ENCODE measurements at places on chromosomes 12 and 14.
A peak's percentile ranks its signal among the peaks of the same experiment; 100 is the strongest.

GRCh38 chr14:90275820-90276219 is 19.5 kb downstream of the PSMC1 start:
- DNase-seq: no peak

DNA sequence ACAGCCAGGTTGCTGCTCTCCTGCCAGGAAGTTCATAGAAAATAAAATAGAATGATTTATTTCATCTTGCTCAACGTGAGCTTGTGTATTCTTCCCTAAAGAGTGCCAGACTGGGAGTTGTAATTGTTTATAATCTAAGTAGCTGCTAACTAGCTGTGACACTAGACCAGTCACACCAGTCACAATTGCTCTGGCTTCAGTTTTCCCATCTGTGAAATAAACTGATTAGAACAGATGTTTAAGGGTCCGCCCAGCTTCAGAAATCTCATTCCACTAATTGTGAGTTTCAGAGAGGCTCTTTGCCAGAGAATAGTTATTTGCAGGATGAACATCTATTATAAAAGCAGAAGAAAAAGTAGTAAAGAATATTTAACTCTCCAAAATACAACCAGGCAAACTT is 55.6 kb upstream of the ZDHHC17 start:
- no peak for DNase-seq

GRCh38 chr12:91951571-91951970 is 194.1 kb downstream of the BTG1 start:
- no peak for DNase-seq

GRCh38 chr12:39931231-39931630 is 174.7 kb downstream of the SLC2A13 start:
- no peak for DNase-seq

DNA sequence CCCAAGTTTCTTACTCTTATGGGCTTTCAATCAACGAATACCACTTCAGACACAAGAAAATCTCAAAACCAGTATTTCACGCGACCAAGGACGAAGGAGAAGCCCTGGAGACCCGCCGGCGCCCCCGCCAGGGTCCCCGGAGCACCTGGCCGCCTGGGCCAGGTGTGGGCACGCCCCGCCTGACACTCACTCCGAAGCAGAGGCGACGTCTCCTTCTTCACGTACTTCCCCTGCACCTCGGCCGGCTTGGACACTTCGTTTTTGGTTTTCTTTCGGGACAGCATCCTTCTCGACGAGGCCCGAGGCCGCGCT is 466 bp downstream of the SAV1 start:
- DNase-seq: peak; percentile 51

DNA sequence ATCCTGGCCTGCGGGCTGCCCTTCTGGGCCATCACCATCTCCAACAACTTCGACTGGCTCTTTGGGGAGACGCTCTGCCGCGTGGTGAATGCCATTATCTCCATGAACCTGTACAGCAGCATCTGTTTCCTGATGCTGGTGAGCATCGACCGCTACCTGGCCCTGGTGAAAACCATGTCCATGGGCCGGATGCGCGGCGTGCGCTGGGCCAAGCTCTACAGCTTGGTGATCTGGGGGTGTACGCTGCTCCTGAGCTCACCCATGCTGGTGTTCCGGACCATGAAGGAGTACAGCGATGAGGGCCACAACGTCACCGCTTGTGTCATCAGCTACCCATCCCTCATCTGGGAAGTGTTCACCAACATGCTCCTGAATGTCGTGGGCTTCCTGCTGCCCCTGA is 15.4 kb upstream of the BDKRB1 start:
- no peak for DNase-seq

GRCh38 chr12:614411-614970 is 48.8 kb downstream of the NINJ2 start:
- peak; percentile 63 for DNase-seq

DNA sequence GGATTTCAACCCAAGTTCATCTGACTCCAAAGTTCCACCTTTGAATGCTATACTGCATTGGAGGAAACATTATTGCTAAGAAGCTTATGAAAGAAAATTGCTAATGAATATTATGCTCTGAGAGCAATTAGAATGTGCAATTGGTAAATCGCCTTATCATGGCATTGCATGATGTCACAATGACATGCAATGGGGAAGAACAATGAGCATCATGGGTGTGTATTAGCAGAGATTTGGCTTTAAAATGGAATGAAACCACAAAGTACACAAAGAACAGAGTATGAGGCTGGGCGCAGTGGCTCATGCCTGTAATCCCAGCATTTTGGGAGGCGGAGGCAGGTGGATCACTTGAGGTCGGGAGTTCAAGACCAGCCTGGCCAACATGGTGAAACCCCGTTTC is 34.7 kb downstream of the FOS start:
- peak; percentile 19 for DNase-seq

GRCh38 chr12:16168078-16168477 is 109.4 kb downstream of the SLC15A5 start:
- DNase-seq: no peak

- no peak for DNase-seq
Measured at GRCh38 chr12:57497223-57498131, 9.6 kb downstream of the MARS1 start.

DNA sequence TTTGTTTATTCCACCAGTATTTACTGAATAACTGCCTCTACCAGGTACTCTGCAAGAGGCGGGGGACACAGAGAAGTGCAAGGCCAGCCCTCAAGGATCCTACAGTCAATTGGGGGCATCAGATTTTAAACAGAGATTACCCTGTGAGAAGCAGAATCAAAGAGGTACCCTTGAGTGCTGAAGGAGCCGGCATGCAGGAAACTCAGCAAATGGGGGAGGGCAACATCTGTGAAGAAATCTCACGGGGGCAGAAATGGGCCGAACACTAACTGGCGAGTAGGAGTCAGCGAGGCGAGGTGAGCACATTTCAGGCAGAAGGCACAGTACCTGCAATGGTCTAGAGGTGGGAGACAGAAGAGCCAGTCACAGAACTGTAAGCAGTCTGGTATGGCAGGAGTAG is 9.0 kb downstream of the GALNT6 start:
- no peak for DNase-seq

GRCh38 chr14:21475767-21476522 is 814 bp downstream of the RAB2B start:
- no peak for DNase-seq

DNA sequence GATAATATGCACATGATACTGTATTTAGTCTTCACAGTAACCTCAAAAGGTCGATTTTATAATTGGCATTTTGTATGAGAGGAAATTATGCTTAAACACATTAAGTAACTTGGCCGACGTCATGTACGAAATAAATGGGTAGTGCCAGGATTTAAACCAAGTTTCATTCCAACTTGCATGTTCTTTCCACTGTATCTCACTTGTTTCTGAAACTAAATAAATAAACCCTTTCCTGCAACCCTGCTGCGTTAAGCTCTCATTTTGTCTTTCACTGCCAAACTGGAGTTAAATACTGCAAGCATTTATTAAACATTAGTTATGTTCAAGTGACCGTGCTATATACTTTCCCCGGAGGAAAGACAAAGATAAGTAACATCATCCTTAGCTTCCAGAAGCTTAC is 293.9 kb upstream of the PRKD1 start:
- DNase-seq: no peak

DNA sequence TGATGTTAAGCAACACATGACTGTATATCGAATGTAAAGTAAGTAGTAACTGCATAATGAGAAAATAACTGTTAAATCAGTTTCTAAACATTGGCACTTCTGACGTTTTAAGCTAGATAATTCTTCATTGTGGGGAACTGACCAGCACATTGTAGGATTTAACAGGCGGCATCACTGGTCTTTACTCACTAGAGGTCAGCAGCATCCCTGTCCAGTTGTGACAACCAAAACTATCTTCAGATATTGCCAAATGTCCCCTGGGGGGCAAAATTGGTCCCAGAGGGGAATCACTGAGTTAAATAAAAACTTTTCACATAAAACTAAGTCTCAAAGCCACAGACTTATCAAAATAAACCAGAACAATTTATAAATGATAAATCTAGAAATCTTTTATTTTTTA is 65.3 kb downstream of the BLTP3B start:
- no peak for DNase-seq

GRCh38 chr14:96649327-96649601 is 147.1 kb downstream of the PAPOLA start:
- DNase-seq: no peak

- peak; percentile 54 for DNase-seq
Measured at GRCh38 chr14:92473261-92473968, 40.2 kb upstream of the RIN3 start.
